ENCODE measurements at places on chromosomes 1 and 21.

DNA sequence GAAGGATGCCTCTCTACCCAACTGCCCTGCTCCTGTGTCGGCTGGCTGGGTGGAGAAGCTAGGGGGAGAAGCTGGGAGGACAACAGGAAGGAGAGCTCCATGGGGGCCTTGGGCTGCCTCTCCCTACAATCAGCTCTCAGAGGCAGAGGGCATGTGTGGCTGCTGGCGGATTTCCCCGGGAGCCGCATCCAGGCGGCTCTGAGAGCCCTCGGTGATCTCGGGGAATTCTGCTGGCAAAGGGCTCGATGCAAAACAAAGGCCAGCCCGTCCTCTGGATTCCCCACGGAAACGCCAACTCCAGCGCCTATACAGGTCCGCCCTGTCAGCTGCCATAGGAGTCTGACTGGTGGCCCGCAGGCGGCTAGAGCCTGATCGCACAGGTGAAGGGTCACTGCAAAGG is 26.4 kb upstream of the EVA1B start:
- no peak for DNase-seq

DNA sequence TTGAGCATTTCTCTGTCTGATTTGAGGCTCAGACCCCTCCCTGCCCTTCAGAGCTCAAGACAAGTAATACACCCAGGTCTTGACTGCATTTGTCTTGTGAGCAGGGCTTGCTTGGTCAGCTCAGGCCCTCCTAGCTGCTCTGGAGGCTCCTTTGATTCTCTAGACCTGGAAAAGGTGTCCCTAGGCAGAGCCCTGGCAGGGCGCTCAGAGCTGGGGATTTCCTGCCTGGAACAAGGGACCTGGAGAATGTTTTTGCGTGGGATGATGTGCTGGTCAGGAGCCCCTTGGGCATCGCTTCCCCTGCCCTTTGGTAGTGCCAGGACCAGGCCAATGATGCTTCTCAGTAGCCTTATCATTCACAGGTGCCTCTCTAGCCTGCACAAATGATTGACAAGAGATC is 4.9 kb upstream of the CCDC28B start:
- DNase-seq = no peak

DNA sequence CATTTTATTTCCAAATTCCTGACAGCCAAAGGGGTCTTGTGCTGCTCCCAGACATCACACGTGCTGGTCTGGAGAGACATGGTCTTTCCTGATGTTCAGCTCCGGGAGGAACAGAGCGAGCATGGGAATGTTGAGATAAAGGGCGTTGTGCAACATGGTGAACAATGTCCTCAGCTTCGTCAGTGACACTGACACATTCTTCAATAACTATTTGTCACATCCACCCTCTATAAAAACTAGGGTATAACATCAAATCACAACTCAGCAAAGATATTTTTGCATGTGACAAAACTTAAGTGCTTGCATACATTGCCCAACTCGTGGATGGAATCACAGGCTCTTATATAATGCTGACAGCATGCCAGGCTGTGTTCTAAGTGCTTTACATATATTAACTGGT is 42.4 kb upstream of the GRHL3 start:
- DNase-seq = no peak

DNA sequence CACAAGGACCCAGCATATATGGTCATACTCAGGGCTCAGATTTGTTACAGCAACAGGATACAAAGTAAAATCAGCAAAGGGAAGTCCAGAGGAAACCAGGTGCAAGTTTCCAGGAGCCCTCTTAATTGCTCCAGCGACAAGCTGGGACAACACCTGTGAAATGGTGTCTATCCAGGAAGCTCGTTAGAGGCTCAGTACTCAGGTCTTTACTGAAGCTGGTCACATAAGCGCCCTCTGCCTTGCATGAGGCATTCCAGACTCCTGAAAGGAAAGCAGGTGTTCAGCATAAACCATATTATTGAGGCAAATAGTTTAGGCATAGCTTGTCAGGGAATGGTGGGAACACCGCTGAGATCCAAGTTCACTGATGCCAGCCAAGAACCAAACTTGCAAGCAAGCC is 231.0 kb downstream of the SLC35F3 start:
- no peak for DNase-seq

DNA sequence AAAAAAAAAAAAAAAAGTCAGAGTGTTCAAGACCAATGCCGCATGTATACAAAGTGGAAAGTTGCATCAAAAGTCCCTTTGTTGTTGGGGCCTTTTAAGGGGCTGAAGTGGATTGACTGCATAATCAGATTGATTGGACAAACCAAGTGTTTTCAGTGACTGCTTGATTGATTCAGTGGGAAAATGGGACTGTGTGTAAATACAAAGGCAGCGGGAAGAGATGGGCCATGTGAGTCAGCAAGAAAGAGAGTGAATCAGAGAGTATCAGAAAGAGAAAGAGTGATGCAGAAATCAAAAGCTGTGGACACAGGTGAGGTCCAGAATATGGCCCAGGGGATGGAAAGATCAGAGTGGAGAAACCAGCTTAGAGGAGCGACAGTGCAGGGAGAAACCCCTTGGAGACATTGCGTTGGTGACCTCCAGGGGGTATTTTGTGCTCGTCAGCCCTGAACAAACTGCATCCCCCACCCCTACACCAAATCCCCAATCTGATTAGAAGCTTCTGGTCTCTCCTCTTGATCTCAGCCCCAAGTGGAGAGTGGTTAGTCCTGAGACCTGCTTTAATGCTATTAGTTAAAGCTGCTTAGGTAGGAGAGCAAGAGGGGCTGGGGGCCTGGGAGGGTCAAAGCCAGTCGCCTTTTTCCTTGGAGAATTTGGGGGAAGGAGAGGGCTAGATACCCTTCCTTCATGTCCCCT is 5.1 kb upstream of the ETV3L start:
- no peak for DNase-seq

DNA sequence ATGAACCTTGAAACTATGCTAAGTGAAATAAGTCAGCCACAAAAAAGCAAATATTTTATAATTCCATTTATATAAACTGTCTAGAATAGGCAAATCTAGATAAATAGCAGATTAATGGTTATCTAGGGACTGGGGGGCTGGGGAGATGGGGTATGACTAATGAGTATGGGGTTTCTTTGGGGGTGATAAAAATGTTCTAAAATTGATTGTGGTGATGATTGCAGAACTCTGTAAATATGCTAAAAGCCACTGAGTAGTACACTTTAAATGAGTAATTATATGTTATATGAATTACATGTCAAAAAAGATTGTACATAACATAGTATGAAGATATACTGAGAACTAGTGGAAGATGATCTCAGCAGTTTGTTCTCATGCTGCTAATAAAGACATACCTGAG is 675.0 kb downstream of the KIF26B start:
- DNase-seq = no peak

GRCh38 chr1:186440584-186440983 is 20.3 kb downstream of the PDC start:
- no peak for DNase-seq

- DNase-seq = no peak
Measured at GRCh38 chr1:93774707-93775106, 93.1 kb upstream of the BCAR3 start.

- no peak for DNase-seq
Measured at GRCh38 chr21:44394733-44395132, 41.3 kb downstream of the TRPM2 start.
